Left ventricle myocardium inferior (tissue), 1 donor: ENCODE measurements at places on chromosomes 16 and 17.

GRCh38 chr17:60169921-60170817 lies 20.4 kb downstream of the CA4 start:
- DNase-seq = peak; percentile 67

DNA sequence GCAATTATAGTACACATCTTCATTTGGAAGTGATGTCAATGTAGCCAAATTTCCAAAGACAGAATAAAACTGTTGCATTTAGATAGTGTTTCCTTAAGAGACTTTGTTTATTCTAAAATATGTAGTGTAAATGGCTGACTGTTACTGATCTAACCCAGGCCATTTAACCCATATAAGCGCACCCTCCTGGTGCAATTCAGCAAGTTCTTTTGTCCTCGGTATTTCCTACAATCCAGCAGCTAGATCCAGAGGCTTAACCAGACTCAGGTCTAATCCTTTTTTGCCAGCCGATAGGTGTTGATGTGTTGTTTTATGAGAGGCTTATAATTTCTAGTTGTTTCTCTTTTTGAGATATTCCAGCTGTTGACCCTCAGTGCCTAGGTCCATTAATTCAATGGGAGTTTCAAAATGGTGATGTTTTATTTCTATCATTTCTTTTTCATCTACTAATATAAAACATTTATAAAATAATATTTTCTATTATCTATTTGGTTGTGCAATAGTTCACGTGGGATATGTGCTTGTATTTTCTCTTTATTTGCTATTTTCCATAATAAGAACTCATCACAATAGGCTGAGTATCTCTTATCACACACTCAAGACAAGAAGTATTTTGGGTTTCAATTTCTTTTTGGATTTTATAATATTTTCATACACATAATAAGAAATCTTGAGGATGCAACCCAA lies 14.5 kb downstream of the ABCA9 start:
- DNase-seq = no peak

GRCh38 chr17:7932483-7932891 lies 481 bp downstream of the CNTROB start:
- DNase-seq = no peak

- DNase-seq = no peak
Measured at GRCh38 chr16:66752379-66752778, 970 bp upstream of the DYNC1LI2 start.

DNA sequence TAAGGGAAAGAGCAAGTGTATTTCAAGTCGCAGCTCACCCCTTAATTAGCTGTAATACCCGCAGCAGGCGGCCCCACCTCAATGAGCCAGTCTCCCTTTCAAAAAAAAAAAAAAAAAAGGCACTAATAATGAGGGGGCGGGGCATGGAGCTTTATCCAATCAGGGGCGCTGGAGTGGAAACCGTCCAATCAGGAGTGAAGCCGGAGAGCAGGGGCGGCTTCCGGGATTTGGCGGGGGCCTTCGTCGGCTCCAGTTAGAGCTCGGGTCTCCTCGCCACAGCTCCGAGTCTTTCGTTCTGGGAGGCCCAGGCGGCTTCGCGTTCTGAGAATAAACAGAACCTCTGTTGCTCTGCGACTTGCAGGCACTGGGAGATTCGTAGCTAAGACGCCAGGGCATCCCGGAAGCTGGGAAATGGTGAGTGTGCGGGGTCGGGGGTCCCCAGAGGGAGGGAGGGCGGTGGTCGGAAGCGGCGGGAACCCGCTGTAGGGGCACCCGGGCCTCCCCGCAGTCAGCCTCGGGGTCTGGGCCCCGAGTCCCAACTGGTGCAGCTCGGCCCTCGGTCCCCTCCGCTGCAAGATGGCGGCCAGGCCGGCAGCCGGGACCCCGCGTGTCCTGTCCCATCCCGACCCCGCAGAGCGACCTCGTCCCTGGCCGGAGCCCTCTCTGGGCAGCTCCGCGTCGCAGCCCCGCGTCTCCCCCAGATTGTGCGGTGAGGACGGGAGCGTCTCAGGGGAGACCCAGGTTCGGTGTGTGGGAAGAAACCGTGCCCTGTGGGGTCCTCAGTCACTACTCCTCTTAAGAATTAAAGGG lies at the start of gene ZNF267:
TSS of gene ZNF267 (plus strand) at position 252 of the 810 bp plus-strand sequence. CDS start at position 412, 160 bp downstream.
- DNase-seq = peak; percentile 93

GRCh38 chr16:4309102-4309832 lies 6.6 kb upstream of the GLIS2 start:
- no peak for DNase-seq
